NCI-H2171 (cell line): ENCODE measurements at places on chromosomes 1 and 21.

DNA sequence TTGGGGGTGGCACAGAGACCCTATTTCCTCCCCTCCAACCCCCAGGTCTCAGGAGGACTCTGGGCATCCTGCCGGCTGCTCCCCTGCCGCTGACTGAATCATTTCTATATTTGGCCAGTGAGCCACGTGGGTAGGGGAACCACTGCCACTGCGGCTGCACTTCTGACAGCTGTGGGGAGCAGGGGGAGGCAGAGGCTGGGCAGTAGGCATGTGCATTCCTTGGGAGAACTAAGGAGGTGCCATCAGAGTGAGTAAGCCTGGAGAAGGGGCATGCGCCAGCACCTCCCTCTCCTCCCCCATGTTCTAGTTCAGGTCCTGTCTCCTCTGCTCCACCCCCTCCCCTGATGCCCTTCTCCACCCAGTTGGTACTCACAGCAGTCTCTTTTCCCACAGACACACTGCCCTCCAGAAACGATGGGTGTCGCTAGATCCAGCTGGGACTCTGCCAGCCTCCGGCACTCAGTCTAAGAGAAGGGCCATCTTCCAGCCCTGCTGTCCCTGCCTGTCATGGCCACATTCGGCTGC, 12.0 kb downstream of the PPFIA4 start:
- DNase-seq: no peak

- no peak for DNase-seq
These were observed 44.9 kb upstream of the TNFSF18 start for GRCh38 chr1:173095632-173096031.

GRCh38 chr21:36909423-36909822, 57.0 kb downstream of the HLCS start:
- DNase-seq: no peak

- no peak for DNase-seq
These were observed 64.3 kb downstream of the RERE start for GRCh38 chr1:8752921-8753713.

DNA sequence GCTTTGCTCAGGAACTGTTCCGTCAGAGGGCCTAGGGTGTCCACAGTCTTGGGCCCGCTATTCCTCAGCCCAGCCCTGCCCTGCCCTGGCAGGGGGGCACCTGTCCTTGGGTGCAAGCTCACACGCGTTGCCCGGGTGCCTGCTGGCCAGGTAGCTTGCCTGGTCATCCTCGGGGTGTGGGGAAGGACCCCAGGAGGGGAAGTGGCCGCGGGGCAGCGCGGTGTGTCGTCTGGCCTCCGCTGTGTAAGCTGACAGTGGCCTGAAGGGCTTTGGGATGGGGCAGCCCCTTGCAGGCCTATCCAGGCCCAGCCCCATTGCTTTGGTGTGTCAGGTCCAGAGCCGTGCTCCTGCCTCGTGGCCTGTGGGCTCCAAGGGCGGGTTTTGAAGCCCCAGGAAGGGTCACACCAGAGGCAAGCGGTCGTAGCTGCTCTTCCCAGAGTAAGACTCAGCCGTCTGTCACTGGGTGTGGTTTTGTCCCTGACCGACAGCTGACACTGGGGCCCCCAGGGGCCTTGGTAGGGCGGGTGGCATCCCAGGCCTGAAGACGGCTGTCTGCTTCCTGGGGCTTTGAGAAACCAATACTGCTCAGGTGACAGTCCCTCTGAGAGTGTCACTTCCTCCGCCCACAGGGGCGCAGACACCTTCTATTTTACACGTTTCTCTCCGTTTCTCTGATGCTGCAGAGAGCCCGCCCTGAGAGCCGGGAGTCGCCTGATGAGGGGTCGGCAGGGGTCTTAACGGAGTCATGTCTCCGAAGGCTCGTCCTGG, 72.1 kb downstream of the SKI start:
- DNase-seq: no peak

DNA sequence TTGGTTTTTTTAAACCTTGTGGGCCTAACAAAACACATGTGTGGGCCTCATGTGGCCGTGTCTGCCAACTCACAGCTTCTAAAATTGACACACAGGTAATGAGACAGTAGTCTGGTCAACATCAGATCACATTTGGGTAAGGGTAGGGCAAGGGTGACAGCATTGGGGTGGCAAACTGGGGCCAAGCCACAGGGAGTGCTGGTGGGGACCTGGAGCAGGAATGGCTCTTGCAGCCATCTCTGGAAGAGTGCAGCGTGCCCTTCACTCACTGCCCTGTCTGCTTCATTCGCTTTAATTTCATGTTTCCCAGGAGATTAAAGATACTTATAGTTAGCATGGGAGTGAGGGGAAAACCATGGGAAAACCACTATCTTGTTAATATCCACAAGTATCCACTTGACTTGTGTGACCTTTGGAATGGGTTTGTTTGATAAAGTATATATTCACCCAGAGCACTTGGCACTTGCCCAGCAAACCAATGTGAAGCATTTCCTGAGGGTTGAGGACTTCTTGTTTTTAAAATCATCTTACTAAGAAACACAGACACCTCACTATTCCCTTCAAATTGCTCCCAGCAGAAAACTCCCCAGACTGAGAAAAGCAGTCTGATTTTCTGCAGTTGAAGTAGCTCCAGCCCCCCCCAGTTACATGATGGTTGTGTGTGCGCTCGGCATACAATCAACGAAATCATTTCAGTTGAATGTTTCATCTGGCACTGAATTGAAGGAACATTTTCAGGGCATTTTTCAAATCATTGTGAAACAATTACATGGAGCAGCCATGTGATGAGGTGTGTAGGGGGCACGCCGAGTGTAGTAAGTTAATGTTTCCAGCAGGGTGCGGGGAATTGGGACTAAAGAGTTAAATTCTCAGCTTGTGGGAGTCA, 175.7 kb downstream of the VPS13D start:
- no peak for DNase-seq

DNA sequence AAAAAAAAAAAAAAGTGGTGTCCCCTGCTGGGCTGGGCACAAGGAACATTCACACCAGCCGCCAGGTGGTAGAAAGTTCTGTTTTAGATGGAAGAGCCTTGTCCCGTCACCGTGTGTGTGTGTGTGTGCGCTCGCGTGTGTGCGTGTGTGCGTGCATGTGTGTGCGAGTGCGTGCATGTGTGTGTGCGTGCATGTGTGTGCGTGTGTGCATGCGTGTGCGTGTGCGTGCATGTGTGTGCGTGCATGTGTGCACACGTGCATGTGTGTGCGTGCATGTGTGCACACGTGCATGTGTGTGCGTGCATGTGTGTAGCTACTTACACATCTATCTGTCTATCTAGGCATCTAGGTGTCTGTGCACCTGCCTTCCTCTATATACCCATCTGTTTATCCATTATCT, 491.7 kb downstream of the NPHP4 start:
- no peak for DNase-seq

- no peak for DNase-seq
These were observed 4.8 kb downstream of the FAM131C start for GRCh38 chr1:16068356-16069270.
